ENCODE measurements at places on chromosomes 16 and 17. TPM values are rescaled to one million over a fixed set of nuclear protein-coding genes. Genes with fewer than 3 reads are reported as not detected.

ZPBP2 gene
- not detected for total RNA-seq

DNA sequence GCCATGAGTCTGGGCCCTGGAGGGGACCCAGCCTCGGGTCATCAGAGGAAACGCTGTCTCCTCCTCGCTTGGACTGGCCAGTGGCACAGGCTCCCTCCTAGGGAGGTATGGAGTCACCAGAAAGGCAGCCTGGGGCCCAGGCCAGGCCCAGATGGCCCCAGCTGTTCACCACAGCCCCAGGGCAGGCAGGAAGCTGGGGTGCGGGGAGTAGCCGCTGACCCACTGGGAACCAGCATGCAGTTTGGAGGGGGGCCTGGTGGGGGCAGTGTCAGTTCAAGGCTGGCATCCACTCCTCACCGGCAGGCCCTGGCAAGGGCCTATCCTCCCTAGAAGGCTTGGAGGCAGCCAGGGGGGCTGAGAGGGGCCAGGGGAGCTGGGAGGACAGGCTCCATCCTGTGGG lies 48.8 kb downstream of the SDK2 start:
- no peaks in the 10 kb centered on the region for H3K27me3 ChIP-seq
- H3K4me3 ChIP-seq, result no peak overlapping the region
- peak; percentile 71 for DNase-seq
- H3K27ac ChIP-seq, result no peak overlapping the region
- peaks cover 17% of the 10 kb centered on the region for H3K4me1 ChIP-seq

CTRB2 gene
- total RNA-seq, result 0.78 TPM

GRCh38 chr17:64533784-64534183 lies 27.0 kb downstream of the CEP95 start:
- H3K36me3 ChIP-seq, result peaks cover 99% of the 10 kb centered on the region
- no peaks in the 10 kb centered on the region for H3K27me3 ChIP-seq
- H3K27ac ChIP-seq, result no peak overlapping the region

- DNase-seq, result no peak
- no peak overlapping the region for H3K4me3 ChIP-seq
- no peaks in the 10 kb centered on the region for H3K4me1 ChIP-seq
- H3K27ac ChIP-seq, result no peak overlapping the region
- no peaks in the 10 kb centered on the region for H3K36me3 ChIP-seq
Measured at GRCh38 chr17:43958748-43959352, 5.1 kb upstream of the PYY start.

NKD1 gene
- 47.2 TPM for total RNA-seq

SSH2 gene
- 72.0 TPM for total RNA-seq

CCT6B gene
- total RNA-seq, result 1.7 TPM

GRCh38 chr16:66152823-66153393 lies 213.6 kb upstream of the CDH5 start:
- H3K36me3 ChIP-seq, result no peaks in the 10 kb centered on the region
- H3K4me1 ChIP-seq, result peaks cover 13% of the 10 kb centered on the region
- no peak overlapping the region for H3K27ac ChIP-seq
- no peak overlapping the region for H3K4me3 ChIP-seq
- H3K27me3 ChIP-seq, result no peaks in the 10 kb centered on the region
- DNase-seq, result no peak

VPS4A gene
- 28.9 TPM for total RNA-seq

CCL4L2 gene
- total RNA-seq, result 4.5 TPM

DNA sequence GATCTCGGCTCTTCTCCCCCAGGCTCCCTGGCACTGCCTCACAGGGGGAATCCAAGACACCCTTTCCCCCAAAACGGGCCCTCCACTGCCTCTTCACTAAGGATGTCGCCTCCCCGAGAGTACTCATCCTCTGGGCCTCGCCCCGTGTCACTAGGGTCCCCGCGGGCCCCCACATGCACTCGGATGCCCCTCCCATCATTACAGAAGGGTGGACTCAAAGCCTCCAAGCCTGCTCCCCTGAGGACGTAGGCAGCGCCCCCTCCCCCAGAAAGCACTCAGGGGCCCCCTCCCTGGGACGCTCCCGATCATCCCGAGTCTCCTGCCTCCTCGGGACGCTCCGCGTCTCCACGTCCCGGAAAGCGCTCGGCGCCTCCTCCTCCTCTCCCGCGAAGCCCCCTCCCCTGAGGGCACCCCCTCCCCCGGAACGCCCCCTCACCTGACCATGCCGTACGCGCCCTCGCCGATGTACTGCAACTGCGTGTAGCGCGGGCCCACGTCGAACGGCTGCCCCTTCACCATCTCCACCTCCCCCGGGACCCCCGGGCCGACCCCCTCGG lies 338 bp downstream of the MAPK3 start:
- peaks cover 27% of the 10 kb centered on the region for H3K4me1 ChIP-seq
- peak overlapping the region; percentile 92 for H3K27ac ChIP-seq
- peaks cover 21% of the 10 kb centered on the region for H3K36me3 ChIP-seq
- peak overlapping the region; percentile 90 for H3K4me3 ChIP-seq

DNA sequence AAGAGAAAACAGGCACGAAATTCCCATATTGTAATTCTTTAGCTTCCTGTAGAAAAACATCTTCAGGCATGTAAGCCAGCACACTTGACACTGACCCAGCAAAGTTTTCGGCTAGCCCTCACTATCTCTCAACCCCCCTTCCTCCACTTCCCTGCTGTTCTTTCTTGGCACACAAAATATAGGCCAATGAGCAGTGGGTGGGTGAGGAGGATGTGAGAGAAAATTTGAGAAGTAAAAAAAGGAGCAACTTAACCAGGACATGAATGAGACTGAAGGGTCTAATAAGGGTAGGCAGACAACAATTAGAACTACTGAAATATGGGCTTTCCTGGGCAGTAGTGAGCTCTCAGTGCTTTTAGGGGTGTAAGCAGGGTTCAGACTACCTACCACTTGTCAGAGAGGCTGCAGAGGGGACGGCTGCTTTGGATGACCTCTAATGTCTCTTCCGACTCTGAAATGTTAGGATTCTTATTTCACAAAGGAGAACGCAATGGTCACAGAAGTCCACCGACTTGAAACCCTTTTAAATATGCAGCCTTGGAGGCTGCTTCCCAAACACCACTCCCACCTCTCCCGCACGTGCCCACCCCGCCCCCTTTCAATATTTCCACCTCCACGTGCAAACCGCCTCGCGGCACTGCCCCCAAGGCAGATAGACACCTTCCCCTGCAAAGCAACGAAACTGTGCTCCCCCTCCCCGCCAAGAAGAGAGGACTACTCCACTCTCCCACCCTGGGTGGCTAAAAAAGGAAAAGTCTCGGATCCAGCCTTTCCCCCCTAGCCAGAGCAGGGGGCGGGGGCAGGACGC lies 889 bp downstream of the MBTD1 start:
- DNase-seq, result no peak
- no peaks in the 10 kb centered on the region for H3K27me3 ChIP-seq
- peak overlapping the region; percentile 95 for H3K27ac ChIP-seq
- peaks cover 49% of the 10 kb centered on the region for H3K4me1 ChIP-seq
- H3K36me3 ChIP-seq, result peaks cover 32% of the 10 kb centered on the region

- H3K27me3 ChIP-seq, result no peaks in the 10 kb centered on the region
- no peak overlapping the region for H3K4me3 ChIP-seq
- DNase-seq, result no peak
- H3K4me1 ChIP-seq, result no peaks in the 10 kb centered on the region
Measured at GRCh38 chr16:84404324-84404723, 36.0 kb downstream of the ATP2C2 start.

GRCh38 chr16:49858200-49859124 lies 2.5 kb upstream of the ZNF423 start:
- H3K4me3 ChIP-seq, result peak overlapping the region; percentile 66
- peaks cover 25% of the 10 kb centered on the region for H3K4me1 ChIP-seq
- H3K36me3 ChIP-seq, result no peaks in the 10 kb centered on the region
- H3K27ac ChIP-seq, result peak overlapping the region; percentile 70
- peak; percentile 79 for DNase-seq
